Activated effector memory CD4-positive, alpha-beta T cell treated with anti-CD3 and anti-CD28 coated beads, Interleukin-2, amount 50 U/mL, for 16 hours (primary cell): ENCODE measurements at places on chromosomes 11 and 22.

DNA sequence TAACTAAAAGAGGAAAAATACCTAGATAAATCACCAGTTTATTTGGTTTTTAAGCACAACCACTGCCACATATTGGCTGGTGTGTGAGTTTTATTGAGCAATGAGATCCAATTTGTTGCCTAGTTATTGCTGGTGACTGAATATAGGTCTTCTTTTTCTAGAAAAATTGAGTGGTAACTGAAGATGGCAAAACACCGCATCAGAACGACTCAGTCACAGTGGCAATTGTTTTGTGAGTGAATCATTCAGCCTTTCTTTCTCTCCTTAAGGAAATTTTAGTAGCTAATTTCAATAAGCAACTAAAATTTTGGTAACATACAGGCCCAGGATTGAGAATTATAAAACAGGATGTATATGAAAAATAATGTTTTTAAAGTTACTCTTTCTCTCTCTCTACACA is 533.0 kb downstream of the KCNA4 start:
- no peak for DNase-seq

GRCh38 chr22:32378707-32379272 is 21.1 kb downstream of the RFPL3 start:
- DNase-seq = no peak

DNA sequence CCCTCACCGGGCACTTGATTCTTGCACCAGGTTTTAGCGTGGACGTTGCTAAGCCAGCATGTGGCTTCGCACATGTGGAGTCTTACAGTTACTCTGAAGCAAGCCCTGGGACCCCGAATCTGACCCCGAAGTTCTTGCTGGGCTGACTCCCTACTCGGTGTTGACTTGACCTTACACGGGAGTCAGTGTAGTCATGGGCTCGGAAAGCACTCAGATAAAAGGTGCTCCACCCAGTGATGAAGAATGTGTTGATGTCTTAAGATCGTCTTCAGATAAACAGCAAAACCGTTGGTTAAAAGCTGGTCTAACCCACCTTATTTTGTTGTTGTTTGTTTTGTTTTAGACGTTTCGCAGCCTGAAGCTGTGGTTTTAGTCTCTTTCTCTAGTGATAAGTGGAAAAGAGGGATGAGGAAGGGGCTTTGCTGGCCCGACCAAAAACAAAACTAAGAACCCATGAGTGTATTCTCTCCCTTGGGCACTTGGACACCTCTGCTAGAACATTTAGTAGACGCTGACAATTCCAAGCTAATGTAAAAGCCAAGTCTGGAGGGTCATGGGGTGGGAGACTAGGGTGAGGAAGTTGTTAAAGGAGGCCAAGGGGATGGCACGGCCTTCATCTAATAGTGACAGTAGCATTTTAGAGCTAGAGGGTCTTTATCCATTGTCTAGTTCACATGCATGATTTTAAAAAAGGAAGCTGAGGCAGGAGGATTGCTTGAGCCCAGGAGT is 69.9 kb downstream of the BCR start:
- no peak for DNase-seq

- DNase-seq = no peak
These were observed 7.4 kb upstream of the VWCE start for GRCh38 chr11:61302550-61302949.

- no peak for DNase-seq
These were observed 49.6 kb downstream of the PDE2A start for GRCh38 chr11:72624496-72625201.

DNA sequence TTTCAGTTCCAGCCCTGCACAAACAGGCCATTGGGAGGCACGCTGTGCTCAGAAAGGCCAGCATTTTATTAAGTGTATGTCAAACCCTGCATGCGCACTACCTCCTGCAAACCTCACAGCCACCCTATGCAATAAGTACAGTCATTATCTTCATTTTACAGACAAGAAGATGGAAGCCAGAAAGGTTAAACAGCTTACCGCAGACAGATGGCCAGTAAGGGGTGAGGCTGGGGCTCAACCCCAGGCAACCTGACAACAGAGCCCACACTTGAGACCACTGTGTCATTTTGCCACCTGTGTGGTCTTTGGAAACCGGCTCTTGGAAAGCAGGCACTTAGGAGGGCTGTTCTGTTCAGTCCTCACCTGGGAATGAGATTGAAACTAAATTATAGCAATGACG is 142.3 kb downstream of the NXPE2 start:
- no peak for DNase-seq

- DNase-seq = no peak
These were observed 22.4 kb upstream of the PARVA start for GRCh38 chr11:12354750-12355545.

DNA sequence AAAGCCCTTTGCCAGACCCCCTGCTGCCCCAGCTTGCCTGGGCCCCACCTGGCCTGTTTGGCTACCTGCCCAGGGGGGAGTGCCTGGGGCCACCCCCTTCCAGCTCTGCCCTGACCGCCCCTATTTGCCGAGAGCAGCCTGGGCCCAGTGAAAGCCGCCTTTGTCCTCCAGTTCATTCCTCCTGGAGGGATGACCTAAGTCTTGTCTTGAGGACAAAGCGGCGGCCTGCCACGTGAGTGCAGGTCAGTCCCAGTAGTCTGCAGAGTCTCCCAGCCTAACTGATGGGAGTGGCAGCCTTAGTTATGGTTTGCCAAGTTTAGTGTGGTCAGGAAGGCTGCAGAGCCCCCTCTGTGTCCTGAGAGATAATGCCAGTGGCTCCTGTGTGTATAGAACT is 115.9 kb upstream of the CRYBB3 start:
- no peak for DNase-seq

- no peak for DNase-seq
These were observed 249.8 kb upstream of the UBASH3B start for GRCh38 chr11:122405547-122406341.

- no peak for DNase-seq
These were observed 14.9 kb downstream of the SERPIND1 start for GRCh38 chr22:20788627-20789344.

GRCh38 chr11:78840623-78841022 is 266.0 kb upstream of the NARS2 start:
- DNase-seq = no peak

- no peak for DNase-seq
These were observed 73.4 kb upstream of the TEAD1 start for GRCh38 chr11:12600829-12601228.

GRCh38 chr11:34447044-34447443 is 8.3 kb downstream of the CAT start:
- DNase-seq = no peak

- no peak for DNase-seq
These were observed 50.6 kb upstream of the MPEG1 start for GRCh38 chr11:59263225-59263894.

DNA sequence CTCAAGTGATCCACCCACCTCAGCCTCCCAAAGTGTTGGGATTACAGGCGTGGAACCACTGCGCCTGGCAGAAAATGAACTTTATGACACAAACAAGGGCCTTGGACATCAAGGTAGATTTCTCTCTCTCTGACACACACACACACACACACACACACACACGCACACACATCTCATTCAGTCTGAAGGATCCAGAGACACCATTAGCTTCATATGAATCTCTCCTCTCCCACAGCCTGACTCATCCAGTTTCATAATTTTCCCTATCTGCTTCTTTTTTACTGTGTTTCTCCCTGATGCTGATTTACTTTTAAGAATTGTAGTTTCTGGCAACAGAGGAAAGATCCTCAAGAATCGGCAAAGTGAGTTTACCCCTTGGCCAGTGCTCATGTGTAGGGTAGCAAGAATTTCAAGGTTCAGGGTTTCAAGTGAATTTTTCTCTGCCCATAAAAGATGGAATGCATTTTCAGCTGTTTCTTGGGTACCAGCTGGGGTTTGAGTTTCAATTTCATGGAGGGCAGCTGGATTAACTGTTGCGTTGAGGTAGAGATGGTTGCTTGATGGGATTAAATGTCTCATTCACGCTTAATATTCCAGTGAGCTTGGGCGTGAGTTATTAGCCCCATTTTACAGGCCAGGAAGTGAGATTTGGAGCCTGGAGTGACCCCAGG is 3.5 kb downstream of the MYO18B start:
- no peak for DNase-seq

GRCh38 chr11:115334932-115335788 is 169.1 kb downstream of the CADM1 start:
- no peak for DNase-seq

DNA sequence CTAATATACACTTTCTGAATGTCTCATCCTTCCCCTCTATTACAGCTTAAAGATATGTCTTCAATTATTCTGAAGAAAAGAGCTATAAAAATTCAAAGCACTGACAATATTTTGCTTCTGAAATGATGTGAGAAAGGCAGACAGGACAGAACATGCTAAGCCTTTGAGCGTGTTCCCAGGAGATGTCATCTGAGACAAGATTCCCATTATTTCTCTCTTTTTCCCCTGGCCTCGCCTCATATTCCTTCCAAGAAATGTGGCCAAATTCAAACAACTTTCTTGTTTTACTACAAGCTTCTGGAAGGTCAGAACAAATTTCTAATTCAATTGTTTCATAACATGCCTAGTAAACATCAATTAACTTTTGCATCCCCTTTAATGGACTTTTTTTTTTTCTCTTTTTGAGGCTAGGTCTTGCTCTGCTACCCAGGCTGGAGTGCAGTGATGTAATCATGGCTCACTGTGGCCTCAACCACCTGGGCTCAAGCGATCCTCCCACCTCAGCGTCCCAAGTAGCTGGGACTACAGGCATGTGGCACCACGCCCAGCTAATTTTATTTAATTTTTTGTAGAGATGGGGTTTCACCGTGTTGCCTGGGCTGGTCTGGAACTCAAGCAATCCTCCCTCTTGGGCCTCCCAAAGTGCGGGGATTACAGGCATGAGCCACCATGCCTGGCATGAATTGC is 37.1 kb upstream of the NFRKB start:
- no peak for DNase-seq

DNA sequence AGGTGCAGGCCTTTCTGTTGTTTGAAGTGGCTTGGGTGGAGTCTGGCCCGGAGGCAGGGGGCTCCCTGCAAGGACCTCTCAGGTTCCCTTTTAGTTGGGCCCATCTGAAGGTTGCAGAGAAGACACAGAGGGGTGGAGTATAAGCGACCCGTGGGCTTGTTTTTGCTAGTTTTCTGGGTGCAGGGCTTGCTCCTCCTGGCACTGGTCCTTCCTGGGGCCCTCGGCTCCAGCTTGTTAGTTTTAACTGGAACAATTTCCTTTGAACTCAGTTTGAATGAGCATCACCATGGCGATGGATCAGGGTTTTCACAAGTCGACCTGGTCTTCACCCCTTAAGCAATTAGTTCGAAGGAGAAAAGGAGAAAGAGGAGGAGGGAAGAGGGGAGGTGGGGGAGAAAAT is 28.5 kb upstream of the OAF start:
- no peak for DNase-seq

DNA sequence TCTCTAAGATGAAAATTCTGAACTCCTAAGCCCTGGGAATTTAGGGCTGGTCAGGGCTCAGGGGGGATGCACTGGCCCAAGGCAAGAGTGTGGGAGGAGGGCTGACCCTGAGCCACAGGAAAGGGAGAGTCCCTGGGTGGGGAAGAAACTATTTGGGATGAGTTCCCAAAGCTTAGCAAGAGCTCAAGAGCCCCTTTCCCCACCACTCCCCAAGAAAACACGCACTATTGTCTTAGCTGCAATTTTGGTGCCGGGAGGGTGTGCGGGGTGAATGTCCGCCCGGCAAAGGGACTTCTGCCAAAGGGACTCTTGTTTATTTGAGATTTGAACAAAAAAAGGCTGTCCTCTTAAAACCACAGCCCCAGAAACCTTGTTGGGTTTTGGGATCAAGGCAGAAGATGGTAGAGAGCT is 37.0 kb downstream of the KIAA1671 start:
- no peak for DNase-seq

DNA sequence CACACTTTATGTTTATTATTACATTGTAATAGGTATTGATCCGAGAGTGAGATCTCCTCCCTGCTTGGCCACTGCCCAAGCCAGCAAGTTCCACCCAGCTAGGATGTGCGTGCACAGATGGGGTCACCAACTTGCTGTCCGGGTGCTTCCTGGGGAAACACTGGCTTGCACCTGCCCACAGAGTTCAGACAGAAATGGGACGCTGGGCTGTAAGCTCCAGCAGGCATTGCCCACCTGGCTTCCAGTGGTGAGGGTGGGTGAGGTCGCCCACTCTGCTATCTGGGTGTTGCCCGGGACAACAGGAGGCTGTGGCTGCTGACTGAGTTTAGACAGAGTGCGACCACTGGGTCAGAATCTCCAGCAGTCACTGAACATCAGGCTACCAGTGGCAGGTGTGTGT is 289.8 kb upstream of the ANO3 start:
- DNase-seq = no peak

DNA sequence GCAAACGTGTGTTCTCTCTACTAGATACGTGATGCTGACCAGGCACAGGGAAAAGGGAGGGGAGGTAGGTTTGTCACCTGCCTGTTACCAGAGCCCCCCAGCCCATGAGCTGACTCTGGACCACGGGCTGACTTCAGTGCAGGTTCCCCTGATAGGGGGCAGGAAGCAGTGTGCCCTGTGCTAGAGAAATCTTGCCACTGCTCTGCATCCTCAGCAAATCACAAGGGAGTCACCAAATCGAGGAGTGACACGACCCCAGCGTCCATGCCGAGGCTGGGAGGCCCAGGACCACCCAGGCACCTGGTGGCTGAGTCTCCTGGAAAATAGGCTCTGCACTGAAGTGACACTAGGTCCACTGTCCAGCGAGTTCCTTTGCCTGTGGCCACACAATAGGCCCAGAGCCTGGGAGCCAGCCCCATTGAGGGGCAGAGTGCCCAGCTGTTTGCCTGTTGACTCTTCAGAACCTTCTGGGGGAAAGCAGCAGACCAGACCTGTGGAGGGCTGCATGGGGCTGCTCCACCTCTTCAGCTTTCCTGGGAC is 99.3 kb downstream of the CTTN start:
- no peak for DNase-seq

DNA sequence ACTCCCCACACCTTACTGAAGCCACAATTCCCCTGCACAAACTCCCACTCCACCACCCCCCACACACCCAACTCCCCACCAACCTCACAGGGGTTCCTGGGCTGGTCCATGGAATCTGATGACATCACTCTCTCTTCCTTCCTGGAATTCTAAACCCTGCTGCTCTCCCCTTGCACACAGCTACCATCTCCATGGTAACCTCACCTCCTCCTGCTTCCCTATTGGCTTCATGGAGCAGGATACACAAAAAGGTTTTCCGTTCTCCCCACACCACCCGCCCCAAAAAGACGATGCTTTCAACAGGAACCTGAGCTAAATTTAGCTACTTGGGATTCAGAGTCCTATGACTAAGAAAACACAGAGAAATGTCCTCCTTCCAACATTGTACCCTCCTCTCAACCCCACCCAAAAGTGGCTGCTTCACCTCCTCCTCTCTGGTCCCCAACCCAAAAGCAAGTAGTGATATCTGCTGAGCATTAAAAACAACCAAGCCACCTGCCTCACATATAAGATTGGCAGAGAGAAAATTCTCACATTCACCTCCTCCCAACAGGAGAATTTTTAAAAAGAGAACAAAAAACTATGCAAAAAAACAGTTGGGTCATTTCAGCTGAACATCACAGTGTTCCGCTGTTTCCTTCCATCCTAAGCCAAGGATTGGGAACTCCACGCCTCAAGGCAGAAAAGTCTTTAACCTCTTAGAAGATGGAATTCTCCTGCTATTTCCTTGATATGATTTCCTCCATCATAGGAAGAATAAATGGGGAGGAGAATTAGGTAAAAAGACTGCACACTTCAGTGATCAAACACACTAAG is 66.9 kb downstream of the RBFOX2 start:
- DNase-seq = no peak
